ENCODE measurements at places on chromosomes 5 and 9. TPM values are rescaled to one million over a fixed set of nuclear protein-coding genes. Genes with fewer than 3 reads are reported as not detected.

- no peak for DNase-seq
Observed at GRCh38 chr5:58357799-58358500, 101.9 kb downstream of the PLK2 start.

ACSL6 gene
- 0.18 TPM for total RNA-seq

SPATA31C1 gene
- total RNA-seq: 0.21 TPM

PCDHB9 gene
- total RNA-seq: 5.5 TPM

GRCh38 chr5:141846031-141846430 lies 32.2 kb downstream of the PCDH1 start:
- DNase-seq: no peak

DNA sequence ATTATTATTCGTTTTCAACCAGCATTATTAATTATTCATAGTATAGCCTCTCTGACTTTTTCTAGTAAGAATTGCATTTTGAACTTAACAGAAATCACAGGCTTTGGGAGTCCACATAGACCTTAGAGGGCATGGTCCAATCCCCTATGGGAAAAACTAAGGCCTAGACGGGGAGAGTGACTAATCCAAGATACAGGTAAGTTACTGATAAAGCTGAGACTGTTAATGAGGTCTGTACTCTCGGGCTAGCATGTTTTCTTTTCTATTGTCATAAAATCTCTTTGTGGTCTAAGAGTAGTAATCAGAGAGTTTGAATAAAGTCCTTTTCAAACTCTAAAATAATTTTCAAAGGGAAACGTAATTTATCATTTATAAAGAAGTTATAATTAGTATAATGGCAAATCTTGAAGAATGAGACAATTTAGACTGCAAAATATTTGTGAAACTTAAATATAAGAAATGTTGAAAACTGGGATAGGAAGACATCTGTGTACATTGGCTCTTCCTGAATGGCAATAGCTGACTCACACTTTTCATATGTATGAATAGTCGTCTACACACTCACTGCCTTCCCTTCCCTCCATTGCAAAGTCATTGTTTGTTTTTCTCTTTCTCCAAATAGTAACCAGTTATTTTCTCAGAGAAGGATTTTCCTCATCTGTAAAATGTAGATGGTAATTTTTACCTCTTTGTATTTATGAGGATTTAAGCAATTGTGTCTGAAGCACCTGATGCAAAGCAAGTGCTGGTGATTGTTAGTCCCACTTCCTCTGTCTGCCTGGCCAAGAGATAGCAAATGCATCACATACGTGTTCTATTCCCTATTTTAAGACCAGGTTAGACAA lies 207.9 kb upstream of the CD180 start:
- DNase-seq: no peak

- no peak for DNase-seq
Observed at GRCh38 chr5:154479944-154480750, 2.1 kb upstream of the HAND1 start.

DNA sequence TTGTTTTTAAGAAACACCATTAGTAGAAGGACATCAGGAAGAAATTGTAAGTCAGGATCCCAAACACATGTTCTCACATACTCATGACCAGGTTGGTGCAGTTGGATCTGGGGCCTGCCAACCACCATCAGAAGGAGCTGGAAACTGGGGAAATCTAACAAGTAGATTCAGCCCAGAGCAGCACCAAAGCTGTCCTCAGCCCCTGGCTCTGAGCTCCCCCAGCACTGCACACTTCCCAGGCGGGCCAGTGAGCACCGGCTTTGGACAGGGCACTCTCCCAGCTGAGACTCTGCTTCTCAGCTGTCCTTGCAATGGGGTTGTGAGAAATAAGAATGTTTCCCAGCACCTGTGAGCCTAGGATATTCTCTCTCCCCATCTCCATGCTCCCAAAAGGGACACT lies 162.5 kb downstream of the PAX5 start:
- no peak for DNase-seq

DNA sequence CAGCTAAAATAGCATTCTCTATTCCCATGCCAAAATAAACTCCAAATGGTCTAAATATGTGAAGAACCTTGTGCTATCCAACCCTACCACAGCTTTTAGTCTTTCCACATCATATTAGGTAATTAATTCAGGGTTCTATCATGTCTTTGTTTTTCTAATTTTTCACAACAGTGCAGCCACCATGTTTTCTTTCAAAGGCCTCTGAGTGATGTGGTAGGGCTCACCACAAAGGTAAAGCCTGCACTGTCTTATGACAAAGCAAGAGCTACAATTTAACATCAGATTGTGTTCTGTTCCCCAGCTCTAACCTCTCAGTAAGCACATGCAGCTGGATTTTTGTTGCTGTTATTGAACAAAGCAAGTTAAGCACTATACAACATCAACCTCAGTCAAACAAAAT lies 52.4 kb downstream of the MEF2C start:
- DNase-seq: no peak

SLC6A3 gene
- total RNA-seq: not detected

MYO10 gene
- total RNA-seq: 16.7 TPM

DNA sequence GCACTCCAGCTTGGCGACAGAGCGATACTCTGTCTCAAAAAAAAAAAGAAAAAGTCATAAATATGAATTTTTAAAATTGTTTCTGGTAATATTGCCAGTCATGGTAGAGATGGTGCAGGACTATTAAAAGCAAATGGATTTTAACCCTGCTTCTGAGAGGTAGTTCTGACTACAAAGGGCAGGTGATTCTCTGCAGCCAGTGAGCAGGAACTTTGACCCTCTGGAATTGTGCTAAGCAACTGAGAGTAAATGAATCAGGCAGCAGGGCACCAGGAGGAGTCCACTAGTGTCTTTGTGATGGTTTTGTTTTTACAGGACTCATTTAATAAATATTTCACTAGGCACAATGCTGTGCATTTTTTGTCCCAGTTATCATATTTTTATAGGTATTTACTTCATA lies 781.2 kb downstream of the TLE4 start:
- no peak for DNase-seq

HBEGF gene
- 10.0 TPM for total RNA-seq

SLC6A19 gene
- total RNA-seq: not detected

F2R gene
- 10.9 TPM for total RNA-seq

DNA sequence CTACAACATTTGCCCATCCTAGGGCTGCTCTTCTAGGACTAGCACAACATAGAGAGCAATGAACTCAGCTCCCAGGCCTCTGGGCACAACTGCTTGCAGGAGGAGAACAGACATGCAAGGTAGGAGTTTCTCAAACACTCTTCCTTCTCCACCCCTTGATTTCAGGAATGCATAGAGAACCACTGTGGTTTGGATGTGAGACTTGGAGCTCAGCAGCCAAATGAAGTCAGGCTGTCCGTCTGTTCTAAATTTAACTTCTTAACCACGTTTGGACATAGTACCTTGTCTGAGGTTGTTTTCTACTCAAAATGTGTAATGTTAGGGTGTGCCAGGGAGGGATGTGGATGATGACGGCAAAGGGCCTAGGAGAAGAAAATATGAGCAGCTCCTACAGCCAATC lies 515.1 kb upstream of the TNC start:
- DNase-seq: no peak

DNA sequence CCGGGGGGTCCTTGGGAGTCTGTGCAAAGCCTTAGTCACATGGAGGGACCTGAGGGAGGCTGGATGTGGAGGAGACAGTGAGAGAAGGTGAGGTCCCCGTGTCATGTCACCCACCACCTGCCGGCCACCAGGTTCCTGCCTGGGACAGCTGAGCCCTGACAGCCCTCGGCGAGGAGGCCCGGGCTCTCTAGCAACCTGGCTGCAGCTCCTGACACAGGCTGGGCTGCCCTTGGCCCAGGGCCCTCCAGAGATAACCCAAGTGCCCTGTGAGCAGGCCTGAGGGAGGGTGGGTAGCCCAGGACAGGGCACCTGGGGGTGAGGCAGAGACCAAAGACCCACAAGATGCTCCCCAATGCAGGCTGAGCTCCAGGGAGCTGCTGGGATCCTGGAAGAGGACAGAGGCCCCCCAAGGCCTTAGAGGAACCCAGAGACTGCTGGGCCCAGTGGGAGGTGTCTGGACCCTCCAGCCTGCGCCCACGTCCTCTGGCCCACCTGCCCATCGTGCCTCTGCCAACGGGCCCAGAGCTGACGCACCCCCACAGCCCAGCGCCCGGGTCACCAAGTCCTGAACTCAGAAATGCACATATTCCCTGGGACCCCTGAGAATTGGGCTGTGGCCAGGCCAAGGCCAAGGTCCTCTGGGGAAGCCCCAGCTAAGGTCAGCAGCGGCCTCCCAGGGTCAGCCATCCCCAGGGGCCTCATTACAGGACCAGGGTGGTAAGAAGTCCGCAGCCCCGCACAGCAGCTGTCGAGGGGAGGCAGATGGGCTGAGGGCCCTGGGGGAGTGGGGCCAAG lies 8.8 kb upstream of the PTGDS start:
- no peak for DNase-seq

DNA sequence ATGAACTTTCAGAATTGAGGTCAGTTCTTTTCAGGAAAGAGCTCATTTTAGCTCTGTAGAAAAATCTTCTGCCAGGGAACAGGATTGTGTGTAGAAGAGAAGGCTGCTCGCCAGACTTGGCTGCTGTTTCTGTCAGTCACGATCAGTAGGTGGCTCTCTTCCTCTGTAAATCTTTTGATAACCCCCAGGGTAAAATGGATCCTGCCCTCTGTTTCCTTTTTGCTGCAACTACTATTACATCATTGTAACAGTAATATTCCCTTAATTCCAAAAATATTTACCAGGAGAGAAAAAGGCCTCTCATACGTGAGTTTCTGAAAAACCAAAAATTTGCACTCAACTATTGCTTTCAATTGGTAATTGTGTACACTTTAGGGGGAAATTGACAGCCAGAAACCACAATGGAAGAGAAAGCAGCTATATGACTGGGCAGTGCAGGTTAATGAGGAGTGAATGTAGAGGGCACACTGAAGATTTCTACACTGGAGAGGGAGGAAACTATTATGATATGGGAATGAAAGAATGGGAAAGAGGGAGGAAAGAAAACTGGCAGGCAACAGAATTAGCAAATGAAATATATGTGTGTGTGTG lies 12.3 kb downstream of the IFNA21 start:
- no peak for DNase-seq

DNA sequence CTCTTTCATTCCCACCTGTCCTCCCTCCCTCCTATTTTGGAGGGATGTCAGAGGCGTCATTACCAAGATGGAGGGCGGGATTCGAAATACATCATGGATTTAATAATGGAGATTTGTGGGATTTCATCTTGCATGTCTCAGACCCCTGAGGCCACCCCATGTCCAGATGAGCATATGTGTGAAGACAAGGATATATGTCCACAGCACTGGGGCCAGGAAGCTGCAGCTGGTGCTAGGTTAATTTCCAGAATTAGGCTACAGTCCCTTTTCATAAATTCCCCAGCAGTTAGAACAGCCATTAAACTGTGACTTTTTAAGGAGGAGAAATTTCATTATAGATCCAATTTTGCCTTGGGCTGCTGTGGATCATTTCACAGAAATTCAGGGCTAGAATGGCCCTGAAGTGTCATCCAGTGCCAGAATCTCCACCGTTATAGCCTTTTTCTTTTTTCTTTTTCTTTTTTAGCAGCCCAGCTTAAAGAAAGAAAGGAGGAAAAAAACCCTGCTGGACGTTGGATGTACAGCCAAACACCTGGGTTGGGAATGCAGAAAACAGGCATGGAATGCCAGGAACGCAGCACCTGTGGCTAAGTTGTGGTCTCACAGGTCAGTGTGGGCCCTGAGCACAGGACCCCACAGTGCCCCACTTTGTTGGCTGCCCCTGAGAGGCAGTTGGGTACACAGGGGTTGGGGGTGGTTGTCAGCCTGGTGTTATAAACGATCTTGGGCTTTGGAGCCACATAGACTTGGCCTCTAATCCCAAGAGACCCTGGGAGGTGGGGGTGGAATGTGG lies 50.2 kb upstream of the CXCL14 start:
- no peak for DNase-seq

DNA sequence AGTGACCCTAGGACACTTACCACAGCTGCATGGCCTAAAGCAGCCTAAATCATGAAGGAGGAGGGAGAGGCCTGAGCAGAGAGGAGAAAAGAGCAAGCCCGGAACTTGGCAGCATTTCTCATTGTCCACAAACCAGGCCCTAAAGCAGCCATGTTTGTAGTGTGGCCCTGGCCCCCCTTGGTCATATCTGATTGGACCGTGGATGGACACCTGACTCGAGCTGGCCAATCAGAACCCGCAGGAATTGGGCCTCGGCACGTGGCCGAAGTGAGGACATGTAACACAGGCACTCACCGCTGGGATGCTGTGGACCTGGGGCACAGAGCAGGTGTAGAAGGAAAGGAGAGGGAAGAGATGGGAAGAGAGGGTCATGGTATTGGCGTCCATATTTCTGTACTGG lies 56.9 kb downstream of the ASS1 start:
- no peak for DNase-seq

GRCh38 chr5:146363161-146363874 lies 24.7 kb downstream of the POU4F3 start:
- DNase-seq: no peak

GRCh38 chr9:130806327-130806716 lies 28.7 kb upstream of the ABL1 start:
- no peak for DNase-seq

DRD1 gene
- 0.82 TPM for total RNA-seq

PCDHGA11 gene
- total RNA-seq: 12.8 TPM

GRCh38 chr5:17216974-17217492 lies 398 bp upstream of the BASP1 start:
- DNase-seq: peak; percentile 61

- DNase-seq: no peak
Observed at GRCh38 chr9:127825319-127826051, 22.8 kb downstream of the FPGS start.

C9orf85 gene
- 8.2 TPM for total RNA-seq

DNA sequence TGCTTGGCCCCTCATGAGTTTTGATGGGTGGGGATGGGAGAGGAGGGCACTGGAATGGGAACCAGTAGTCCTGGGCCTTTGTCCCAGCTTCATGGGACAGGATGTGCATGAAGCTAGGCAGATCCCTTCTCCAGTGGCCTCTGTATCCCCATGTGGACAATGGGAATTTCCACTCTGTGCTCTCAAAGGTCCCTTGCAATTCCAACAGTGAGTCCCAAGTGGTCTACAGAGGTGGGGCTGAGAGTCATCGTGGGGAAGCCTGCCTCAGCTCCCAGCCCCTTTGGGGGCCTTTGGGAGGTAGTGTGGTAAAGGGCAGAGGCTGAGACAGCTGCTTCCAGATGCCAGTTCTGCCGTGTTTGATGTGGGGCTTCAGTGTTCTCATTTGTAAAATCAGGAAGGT lies 1.9 kb upstream of the PHYHD1 start:
- DNase-seq: no peak

Measured in uterus (tissue), 4 donors.